T-helper 2 cell (primary cell): ENCODE measurements at places on chromosomes 11 and 22.

DNA sequence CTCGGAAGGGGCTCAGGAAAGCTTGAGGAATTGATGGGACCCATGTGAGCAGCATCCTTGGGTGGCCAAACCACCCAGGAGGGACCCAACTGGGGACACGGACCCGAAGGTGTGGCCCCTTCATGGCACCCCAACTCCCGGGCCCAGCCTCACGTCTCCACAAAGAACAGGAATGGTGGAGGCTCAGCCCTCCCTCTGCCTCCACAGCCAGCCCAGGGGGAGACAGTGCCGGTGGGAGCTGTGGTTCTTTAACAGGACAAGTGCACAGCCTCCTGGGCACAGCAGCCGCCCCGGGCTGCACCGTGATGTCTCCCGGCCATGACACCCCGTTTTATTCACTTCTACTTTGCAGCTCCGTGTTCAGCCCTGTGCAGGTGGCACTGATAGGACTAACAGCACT lies 587.2 kb downstream of the BRD1 start:
- DNase-seq, result no peak

GRCh38 chr11:17991783-17992433 lies 20.9 kb downstream of the SERGEF start:
- DNase-seq, result peak; percentile 13

GRCh38 chr11:60991457-60991856 lies 20.0 kb downstream of the CD6 start:
- DNase-seq, result no peak

DNA sequence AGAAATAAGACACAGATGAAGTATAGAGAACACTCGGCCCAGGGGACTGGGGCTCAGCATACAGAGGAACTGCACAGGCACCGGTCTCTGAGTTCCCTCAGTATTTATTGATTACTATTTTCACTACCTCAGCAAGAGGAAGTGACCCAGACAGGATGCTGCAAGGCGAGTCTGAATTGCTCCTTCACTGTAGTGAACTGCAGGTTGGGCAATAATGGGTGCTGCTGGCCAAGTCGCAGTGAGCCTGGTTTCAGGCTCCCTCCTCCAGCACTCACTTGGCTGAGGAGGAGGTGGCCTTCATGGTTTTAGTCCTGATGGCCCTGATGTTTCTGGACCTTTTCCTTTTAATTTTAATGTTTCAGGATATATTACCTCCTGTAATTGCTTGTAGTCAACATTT lies 10.4 kb downstream of the OR52K2 start:
- DNase-seq, result no peak
